ENCODE measurements at places on chromosomes 12 and 14.

- no peaks in the 10 kb centered on the region for H3K4me1 ChIP-seq
- H3K27me3 ChIP-seq: no peaks in the 10 kb centered on the region
- H3K36me3 ChIP-seq: no peaks in the 10 kb centered on the region
These were observed 134.9 kb upstream of the CCDC196 start for GRCh38 chr14:66351310-66351709.

DNA sequence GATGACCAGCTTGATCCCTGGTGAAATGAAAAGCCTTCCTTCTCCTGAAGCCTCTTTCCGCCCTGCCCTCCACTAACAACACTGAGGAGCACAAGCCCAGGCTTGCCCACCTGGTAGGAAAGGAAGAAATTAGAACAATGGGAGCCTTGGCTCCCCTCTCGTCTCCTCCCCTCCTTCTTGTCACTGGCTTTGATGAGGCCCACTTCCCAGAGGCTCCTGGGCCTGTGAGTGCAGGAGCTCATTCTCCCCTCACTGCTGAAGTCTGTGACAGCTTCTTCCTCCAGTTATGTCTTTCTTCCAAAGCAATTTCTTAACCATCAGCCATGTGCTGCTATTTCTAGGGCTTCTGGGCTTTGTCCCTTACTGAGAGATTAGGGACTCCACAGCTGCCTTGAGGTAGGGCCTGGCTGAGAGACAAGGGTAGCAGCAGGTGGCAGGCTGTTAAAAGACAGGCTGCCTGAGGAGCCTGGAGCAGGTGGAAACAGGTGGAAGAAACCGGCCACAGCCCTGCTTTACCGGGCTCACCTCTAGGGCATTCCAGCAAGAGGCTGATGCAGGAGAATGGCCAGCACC lies 53.6 kb upstream of the SRSF5 start:
- peaks cover 23% of the 10 kb centered on the region for H3K4me1 ChIP-seq
- DNase-seq: no peak
- no peaks in the 10 kb centered on the region for H3K36me3 ChIP-seq
- peaks cover 5% of the 10 kb centered on the region for H3K27me3 ChIP-seq
- no peak overlapping the region for H3K4me3 ChIP-seq
- no peak overlapping the region for H3K27ac ChIP-seq

- H3K27me3 ChIP-seq: no peaks in the 10 kb centered on the region
- peaks cover 7% of the 10 kb centered on the region for H3K36me3 ChIP-seq
These were observed 72.4 kb upstream of the SSTR1 start for GRCh38 chr14:38135106-38135867.

- H3K27ac ChIP-seq: no peak overlapping the region
- no peaks in the 10 kb centered on the region for H3K27me3 ChIP-seq
- peaks cover 45% of the 10 kb centered on the region for H3K4me1 ChIP-seq
- no peak overlapping the region for H3K4me3 ChIP-seq
- DNase-seq: no peak
- peaks cover 37% of the 10 kb centered on the region for H3K36me3 ChIP-seq
These were observed 122.4 kb downstream of the FIGNL2 start for GRCh38 chr12:51726161-51726560.

DNA sequence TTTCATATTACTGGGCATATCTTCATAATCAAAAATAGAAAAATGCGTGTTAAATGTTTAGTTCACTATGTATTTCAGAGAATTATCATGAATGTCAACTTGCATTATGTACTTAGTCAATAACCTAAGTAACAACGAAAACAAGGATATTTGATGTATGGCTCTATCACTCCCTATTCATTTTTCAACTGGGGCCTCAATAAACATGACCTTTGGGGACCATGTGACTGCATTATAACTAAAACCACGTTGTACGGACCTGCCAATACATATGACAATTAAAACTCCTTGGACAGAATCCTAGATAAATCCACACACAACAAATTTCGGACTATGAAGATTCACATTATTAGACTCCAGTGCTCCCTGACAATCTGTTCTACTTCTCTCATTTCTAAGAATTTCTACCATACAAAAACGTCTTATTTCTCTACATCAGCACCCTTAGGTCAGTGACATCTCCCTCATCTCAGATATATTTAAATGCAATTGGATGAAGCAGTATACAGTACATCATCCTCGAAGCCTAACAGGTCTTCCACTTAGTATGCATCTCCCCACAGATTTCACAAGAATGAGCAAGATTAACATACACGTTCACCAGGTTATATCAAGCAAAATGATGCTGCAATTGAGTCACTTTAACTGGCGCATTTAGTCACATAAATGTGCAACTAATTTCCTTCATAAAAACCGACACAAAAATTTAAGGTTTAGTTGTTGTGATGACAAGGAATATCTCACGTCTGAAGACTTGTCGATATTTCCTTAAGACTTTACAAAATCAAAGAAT lies 1.5 kb downstream of the UBE2N start:
- peaks cover 67% of the 10 kb centered on the region for H3K4me1 ChIP-seq
- peaks cover 6% of the 10 kb centered on the region for H3K36me3 ChIP-seq
- peak overlapping the region; percentile 90 for H3K4me3 ChIP-seq
- peak overlapping the region; percentile 95 for H3K27ac ChIP-seq

DNA sequence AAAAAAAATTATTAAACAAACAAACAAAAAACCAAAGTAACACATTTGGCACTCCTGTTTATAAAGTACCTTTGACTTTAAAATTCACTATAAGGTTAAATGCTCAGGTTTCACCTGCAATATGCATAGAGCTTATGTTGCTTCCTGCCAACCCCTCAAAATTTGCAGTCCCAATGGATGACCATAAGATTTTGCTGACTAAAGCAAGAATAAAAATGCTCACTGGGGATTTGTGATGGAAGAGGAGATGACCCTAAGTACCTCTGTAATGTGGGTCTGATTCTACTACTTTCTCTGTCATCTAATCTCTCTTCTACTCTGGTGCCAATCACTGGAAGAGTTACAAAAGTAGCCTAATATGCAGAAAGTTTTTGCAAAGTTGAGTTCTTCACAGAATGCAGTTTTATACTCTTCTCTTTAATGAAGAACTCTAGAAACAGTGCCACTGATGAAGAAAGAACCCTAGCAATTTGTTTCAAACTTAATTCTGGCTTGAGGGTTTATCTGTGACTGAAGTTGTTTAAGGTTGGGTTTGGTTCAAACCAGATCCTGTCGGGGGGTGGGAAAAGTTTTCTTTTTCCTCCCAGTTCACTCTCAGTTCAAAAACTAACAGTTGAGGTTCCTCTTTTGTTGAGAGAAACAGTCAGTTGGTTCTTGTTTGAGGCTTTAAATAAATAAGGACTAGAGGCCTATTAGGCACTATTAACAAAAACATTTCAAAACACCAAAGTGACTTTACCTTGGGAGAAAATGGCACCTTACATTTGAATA lies 10.9 kb downstream of the WASHC3 start:
- H3K4me3 ChIP-seq: no peak overlapping the region
- H3K36me3 ChIP-seq: peaks cover 19% of the 10 kb centered on the region

All from HFFc6 (cell line).